ENCODE measurements at places on chromosomes 4 and X. TPM values are rescaled to one million over a fixed set of nuclear protein-coding genes. Genes with fewer than 3 reads are reported as not detected.

TNMD gene
- total RNA-seq = 0.90 TPM

PABPC1L2B gene
- not detected for total RNA-seq

- peak; percentile 87 for DNase-seq
Observed at GRCh38 chrX:115560978-115561604, at the start of gene PLS3. Gene PLS3, plus strand, starts transcription at chrX:115561174. Its CDS starts 49,077 bp downstream, at chrX:115610251.

BEND4 gene
- not detected for total RNA-seq

- DNase-seq = no peak
Observed at GRCh38 chrX:66021401-66021764, 18.5 kb downstream of the VSIG4 start.

OCRL gene
- total RNA-seq = 11.4 TPM

GRCh38 chr4:10275696-10276095 is 159.1 kb upstream of the WDR1 start:
- no peak for DNase-seq

- DNase-seq = no peak
Observed at GRCh38 chrX:63764946-63765345, 20.1 kb downstream of the ARHGEF9 start.

DNA sequence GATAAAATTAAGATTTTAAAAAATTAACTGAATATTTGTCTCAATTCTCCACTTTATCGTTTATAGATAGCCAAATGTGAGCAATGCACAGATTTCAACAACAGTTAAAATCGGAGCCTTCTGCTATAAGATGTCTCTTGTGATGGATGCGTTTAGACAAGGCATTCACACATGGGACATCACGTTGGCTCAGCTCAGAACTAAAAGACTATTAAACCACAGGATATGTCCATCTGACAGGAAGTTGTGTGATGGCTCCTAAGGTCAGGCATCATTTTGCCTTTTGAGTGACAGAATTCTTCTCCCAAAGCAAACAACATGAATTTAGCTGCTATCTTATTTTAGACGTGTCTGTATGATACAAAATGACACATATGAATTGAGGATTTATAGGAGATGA is 17.3 kb upstream of the VCX3B start:
- no peak for DNase-seq

GRCh38 chrX:15334561-15334960 is 762 bp downstream of the PIGA start:
- peak; percentile 26 for DNase-seq

DNA sequence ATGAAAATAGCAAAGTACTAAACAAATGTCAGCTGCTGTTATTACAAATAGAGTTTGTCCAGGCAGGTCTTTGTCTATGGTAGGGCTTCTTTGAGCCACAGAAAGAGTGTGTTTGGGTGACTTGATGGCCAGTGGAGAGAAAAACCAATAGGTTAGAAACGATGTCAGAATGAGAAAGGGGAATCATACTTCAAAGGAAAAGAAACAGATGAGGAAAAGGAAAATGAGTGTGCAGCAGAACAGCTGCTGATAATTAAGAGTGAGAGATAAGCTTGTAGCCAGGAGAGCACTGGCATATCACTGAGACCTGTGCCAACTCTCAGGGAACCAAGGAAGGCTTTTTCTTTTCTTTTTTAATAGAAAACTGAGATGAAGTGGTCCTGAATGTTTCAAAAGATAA is 257.2 kb downstream of the ARHGAP24 start:
- DNase-seq = peak; percentile 26

MID1 gene
- total RNA-seq = 18.0 TPM

- peak; percentile 38 for DNase-seq
Observed at GRCh38 chrX:143788265-143788664, 67.7 kb upstream of the SPANXN2 start.

DNA sequence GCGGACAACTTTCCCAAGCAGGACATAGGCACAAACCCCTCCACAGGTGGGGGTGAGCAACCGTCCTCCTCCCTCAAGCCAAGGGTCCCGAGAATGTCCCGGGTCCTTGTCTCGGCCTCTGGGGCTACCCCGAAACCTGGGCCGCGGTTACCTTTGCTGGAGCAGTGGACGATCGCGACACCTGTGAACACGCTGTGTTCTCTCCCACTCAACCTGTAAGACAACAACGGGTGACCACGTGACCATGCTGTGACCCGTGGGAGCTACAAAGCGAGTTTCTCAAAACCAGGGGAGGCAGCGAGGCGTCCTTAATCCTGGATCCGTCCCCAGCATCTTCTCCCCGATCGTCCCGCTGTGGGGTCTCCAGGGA is 17.9 kb downstream of the ASMTL start:
- DNase-seq = no peak

DNA sequence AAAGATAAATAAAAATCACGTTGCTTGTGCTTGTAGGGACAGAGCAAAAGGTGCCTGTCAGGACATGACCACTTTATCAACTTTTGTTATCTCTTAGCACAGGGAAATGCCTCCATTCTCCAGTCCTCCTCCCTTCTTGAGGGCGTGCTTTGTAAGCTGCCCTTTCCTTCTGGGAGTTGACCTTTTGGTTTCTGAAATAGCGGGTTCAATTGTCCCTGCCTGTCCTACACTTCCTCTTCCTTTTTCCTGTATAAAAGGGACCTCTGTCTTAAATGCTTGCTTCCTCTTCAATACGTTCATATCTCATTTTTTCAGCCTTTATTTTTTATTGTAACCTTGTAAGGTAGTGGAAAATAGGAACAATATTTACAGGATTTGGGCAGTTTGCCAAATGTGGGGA is 153.5 kb downstream of the SH3BGRL start:
- DNase-seq = no peak

DNA sequence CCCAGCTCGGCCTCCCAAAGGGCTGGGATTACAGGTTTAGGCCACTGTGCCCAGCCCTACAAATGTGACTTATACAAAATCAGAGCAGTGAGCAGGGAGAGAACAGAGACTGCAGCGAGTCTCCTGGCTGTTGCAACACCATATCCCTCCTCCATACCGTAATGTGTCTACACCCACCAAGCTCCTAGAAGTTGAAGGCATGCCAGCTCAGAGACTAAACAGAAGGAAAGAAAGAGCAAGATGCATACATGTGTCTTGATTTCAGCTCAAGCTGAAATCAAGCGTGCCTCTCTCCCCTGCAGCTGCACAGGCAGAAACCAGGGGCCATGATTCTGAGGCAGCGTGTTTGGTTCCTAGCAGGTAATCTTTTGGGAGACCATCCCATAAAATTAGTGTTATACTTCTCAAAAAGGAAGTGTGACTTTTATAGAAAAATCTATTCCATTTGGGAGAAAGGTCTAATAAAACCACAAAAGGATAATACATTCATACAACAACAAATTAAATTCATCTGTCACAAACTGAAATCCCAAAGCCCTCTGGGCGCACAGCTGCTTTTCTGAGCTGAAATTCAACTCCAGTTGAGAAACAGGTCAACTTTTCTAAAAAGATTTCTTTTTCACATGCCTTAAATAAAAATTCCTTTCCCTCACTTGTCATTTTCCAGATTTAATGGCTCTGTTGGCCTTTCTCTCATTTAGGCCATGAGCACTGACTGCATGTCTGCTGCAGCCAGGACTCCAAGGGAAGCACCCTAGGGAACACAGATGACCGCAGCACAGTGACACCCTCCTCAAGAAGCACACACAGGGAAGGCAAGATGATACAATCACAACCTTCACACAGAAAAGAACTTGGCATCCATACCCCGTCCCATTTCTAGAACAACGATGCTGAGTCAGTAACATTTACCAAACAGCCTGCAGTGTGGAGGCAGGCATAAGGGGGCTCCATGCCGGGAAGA is 34.4 kb downstream of the AFAP1 start:
- DNase-seq = peak; percentile 97

DNA sequence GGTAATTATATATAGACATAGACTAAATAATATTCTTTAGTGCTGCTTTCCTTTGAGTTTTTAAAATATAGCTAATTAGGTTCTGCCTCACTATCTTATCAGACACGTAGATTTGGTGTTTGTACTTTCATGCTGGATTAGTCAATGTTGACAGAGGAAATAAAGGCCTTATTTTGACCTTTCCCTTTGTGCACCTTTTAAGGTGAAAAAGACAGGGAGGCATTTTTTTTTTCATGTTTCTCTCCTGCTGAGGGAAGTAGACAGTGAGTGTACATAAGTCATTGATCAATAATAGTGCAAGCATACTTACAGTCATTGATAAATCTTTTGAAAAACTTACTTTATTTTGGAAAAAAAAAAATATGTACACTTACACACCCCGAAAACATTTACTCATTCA is 467.8 kb downstream of the GRXCR1 start:
- DNase-seq = no peak

DNA sequence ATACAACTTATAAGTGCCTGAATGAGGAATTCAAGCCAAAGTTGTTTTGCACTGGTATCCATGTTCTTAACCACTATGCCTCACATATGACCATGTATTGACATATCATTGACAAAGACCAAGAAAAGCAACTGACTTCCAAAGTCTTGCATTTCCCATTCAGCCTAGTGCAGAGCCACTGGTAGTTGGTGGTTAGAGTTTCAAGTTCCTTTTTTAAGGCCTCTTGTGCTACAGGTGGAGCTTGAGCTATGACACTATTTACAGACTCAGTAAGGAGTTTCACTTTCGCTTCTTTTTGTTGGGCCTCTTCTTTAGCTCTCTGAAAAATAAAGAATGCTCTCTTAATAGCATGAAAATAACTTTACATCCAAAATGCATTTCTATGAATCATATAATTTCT is 763.0 kb downstream of the DMD start:
- DNase-seq = no peak

DNA sequence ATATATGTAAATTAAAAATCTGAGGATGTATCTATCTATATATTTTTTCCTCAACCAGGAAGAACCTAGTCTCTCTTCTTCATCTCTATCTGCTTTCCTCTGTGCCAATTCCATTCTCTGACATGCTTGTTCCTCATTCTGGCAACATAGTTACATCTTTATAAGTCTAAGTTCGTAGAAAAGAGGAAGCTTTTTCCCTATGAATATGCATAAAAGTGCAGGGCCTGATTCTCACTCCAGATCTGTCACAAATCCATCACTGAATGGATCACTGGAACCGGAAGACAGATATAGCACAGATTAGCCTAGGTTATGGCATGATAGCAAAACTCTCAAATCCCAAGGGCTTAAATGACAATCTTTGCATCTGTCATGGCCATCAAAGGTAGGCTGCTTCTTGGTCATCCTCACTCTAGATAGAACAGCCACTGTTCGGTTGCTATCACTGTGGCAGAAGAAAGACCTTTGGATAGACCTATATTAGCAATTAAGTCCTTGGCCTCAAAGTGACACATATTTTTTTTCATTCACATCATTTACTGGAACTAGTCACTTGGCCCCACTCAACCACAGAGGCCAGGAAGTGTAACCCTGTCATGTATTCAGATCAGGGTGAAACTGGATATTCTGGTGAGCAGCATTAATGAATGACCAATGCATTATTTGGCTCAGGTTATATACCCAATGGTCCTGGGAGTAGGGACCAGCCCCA is 22.2 kb downstream of the DTHD1 start:
- DNase-seq = no peak

ZNF732 gene
- total RNA-seq = 0.57 TPM

RS1 gene
- total RNA-seq = not detected

TRIML2 gene
- total RNA-seq = not detected

DNA sequence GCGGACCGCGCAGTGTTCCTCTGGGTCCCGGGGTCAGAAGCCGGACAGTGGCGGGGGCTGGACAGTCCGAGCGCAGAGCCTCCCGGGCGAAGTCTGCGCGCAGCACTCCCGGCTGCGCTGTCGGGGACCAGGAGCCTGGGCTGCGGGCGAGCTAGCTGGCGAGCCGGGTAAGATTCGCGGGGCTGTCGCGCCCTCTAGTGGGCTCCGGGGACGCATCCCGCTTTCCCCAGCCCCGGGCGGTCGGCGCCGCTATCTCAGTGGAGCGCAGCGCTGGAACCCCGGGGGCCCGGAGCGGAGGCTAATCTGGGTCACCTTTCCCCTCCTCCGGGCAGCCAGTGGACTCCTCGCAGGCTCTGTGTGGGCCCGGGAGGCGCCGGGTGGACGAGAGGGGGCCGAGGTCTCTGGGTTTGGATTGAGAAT is 4.2 kb downstream of the PDGFRA start:
- peak; percentile 80 for DNase-seq

GRCh38 chr4:64911846-64912245 is 502.6 kb upstream of the TECRL start:
- no peak for DNase-seq
